ENCODE measurements at places on chromosomes 4 and X. TPM values are rescaled to one million over a fixed set of nuclear protein-coding genes. Genes with fewer than 3 reads are reported as not detected.

DNA sequence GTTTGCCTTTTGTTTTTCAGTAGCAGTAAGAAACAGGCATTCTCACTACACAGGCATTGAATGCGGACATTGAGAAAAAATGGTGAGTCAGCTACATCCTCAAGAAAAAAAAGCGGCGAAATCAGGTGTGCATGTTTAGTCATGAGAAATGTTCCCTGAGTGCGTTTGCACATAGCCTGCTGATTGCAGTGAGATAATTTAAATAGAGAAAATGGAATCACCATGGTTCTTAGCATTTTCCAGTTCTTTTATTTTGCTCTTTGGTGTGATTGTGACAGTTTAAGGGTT is 54.1 kb upstream of the CLDN34 start:
- H3K27me3 ChIP-seq = no peaks in the 10 kb centered on the region
- no peaks in the 10 kb centered on the region for H3K4me1 ChIP-seq
- no peak for DNase-seq
- H3K4me3 ChIP-seq = no peak overlapping the region
- H3K27ac ChIP-seq = no peak overlapping the region

- no peak overlapping the region for H3K27ac ChIP-seq
- no peaks in the 10 kb centered on the region for H3K4me1 ChIP-seq
- no peaks in the 10 kb centered on the region for H3K36me3 ChIP-seq
- H3K4me3 ChIP-seq = no peak overlapping the region
- DNase-seq = no peak
- no peaks in the 10 kb centered on the region for H3K27me3 ChIP-seq
Measured at GRCh38 chrX:97898798-97899197, 1015.1 kb downstream of the RPA4 start.

FBXL5 gene
- 63.6 TPM for polyA plus RNA-seq

DNA sequence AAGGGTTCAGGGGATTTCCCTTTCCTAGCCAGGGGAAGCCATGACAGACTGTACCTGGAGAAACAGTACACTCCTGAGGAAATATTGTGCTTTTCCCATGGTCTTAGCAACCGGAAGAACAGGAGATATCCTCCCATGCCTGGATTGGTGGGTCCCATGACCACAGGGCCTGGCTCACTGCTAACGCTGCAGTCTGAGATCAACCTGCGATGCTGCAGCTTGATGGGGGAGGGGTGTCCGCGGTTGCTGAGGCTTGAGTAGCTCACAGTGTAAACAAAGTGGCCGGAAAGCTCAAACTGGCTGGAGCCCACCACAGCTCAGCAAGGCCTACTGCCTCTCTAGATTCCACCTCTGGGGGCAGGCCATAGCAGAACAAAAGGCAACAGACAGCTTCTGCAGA is 819.5 kb downstream of the TECRL start:
- no peaks in the 10 kb centered on the region for H3K27me3 ChIP-seq
- no peak overlapping the region for H3K27ac ChIP-seq
- no peak for DNase-seq
- H3K4me1 ChIP-seq = no peaks in the 10 kb centered on the region

GRCh38 chrX:129606918-129607317 is 47.8 kb downstream of the APLN start:
- no peak overlapping the region for H3K4me3 ChIP-seq
- H3K4me1 ChIP-seq = no peaks in the 10 kb centered on the region
- no peaks in the 10 kb centered on the region for H3K36me3 ChIP-seq
- DNase-seq = peak; percentile 69

GRCh38 chrX:68461093-68461492 is 27.8 kb upstream of the OPHN1 start:
- no peaks in the 10 kb centered on the region for H3K27me3 ChIP-seq
- H3K4me1 ChIP-seq = no peaks in the 10 kb centered on the region
- no peak for DNase-seq
- H3K4me3 ChIP-seq = no peak overlapping the region
- H3K27ac ChIP-seq = no peak overlapping the region

DNA sequence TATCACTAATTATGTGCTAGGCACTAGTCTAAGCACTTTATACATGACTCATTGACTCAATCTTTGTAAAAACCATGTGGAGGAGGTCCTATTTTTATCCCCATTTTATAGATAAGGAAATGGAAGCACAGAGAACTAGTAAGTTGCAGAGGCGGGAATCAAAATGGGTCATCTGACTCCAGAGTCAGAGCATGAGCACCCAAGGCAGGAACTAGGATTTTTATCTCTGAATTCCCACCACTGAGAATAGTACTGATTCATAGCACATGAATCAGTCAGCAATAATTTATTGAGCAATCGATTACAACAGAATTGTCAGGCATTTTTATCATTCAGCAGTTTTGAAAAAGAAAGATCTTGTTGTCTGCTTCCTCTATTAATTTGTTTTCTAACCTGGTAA is 19.3 kb downstream of the SCARB2 start:
- H3K27ac ChIP-seq = peak overlapping the region; percentile 69
- H3K4me3 ChIP-seq = no peak overlapping the region
- DNase-seq = no peak
- peaks cover 33% of the 10 kb centered on the region for H3K4me1 ChIP-seq
- H3K27me3 ChIP-seq = no peaks in the 10 kb centered on the region

GRCh38 chrX:137031517-137032340 is 2.1 kb downstream of the GPR101 start:
- no peak overlapping the region for H3K27ac ChIP-seq
- H3K4me1 ChIP-seq = no peaks in the 10 kb centered on the region
- peaks cover 2% of the 10 kb centered on the region for H3K27me3 ChIP-seq
- peak overlapping the region; percentile 19 for H3K4me3 ChIP-seq

DNA sequence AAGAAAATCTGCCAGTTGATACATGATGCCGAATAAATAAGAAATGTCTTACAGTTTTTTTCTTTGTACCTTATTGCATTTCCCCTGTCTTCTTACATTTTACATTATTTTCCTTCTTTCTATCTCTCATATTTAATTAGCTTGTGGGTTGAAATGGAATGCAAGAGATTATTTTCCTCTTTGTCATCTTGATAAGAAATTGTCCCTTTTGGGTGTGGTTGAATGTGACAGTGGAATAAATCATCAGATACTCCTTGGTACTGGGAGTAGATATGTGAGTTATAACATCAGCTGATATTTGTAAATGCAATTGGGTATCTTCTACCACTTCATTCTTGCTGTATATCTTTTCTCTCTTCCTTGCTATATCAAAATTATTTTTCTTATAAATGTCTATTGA is 997.4 kb downstream of the RAPGEF2 start:
- H3K27ac ChIP-seq = no peak overlapping the region
- H3K4me1 ChIP-seq = no peaks in the 10 kb centered on the region
- no peaks in the 10 kb centered on the region for H3K36me3 ChIP-seq
- H3K4me3 ChIP-seq = no peak overlapping the region
- no peak for DNase-seq

- H3K4me1 ChIP-seq = peaks cover 5% of the 10 kb centered on the region
- H3K27ac ChIP-seq = no peak overlapping the region
- DNase-seq = no peak
- no peaks in the 10 kb centered on the region for H3K27me3 ChIP-seq
Measured at GRCh38 chr4:74118600-74119338, 19.8 kb upstream of the CXCL2 start.

DNA sequence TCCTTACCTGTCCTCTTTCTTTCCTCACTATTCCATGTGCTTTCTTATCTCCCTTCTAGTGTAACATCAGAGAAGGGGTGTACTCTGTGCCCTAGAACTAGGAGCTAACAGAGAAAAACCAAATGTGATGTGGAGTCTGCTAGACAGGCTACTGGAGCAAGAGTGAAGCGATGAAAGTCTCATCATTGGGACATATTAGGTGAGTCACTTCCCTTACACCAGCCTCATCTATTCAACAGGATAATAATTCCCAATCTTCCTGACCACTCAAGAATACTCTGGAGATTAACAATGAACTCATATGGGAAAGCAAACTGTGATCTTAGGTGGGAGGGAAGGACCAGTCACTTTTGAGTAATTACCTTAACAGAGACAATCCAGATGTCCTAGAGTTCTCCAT is 58.1 kb downstream of the RAB40A start:
- no peak for DNase-seq
- H3K4me3 ChIP-seq = no peak overlapping the region
- no peak overlapping the region for H3K27ac ChIP-seq
- H3K4me1 ChIP-seq = no peaks in the 10 kb centered on the region

ADH1C gene
- polyA plus RNA-seq = 185 TPM
